ENCODE measurements at places on chromosomes 7 and 10.

GRCh38 chr10:121406823-121407545 is 191.3 kb downstream of the FGFR2 start:
- no peak for DNase-seq

- no peak for DNase-seq
Measured at GRCh38 chr10:53990799-53991238, 810.2 kb downstream of the PCDH15 start.

DNA sequence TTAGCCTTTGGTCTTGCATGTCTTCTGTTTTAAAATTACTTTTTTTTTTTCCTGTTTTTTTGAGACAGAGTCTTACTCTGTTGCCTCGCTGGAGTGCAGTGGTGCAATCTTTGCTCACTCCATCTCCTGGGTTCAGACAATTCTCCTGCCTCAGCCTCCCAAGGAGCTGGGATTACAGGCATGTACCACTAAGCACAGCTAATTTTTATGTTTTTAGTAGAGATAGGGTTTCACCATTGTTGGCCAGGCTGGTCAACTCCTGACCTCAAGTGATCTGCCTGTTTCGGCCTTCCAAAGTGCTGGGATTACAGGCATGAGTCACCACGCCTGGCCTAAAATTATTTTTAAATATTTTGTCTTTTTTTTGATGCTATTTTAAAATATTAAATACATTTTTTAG is 38.5 kb downstream of the MLLT10 start:
- no peak for DNase-seq

DNA sequence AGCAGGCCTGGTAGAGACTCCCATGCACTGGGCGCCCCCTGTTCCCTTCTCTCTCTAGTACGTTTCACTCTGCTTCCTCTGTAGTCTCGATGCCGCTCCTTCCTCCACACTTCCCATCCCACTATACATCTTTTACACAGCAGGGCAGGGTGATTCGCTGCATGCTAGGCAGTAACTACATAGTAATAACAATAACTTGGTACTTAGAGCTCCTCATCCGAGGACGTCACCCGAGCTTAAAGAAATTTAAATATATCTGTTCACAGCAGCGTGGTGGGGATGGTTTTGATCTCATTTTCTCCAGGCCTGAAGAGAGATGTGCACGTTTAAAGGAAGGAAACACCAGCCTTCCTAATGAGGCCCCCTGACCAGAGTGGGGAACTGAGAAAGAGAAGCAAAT is 276.9 kb downstream of the SKAP2 start:
- no peak for DNase-seq

- DNase-seq: no peak
Measured at GRCh38 chr7:12735923-12736322, 48.5 kb downstream of the ARL4A start.

GRCh38 chr7:78768859-78769258 is 684.6 kb downstream of the MAGI2 start:
- no peak for DNase-seq

DNA sequence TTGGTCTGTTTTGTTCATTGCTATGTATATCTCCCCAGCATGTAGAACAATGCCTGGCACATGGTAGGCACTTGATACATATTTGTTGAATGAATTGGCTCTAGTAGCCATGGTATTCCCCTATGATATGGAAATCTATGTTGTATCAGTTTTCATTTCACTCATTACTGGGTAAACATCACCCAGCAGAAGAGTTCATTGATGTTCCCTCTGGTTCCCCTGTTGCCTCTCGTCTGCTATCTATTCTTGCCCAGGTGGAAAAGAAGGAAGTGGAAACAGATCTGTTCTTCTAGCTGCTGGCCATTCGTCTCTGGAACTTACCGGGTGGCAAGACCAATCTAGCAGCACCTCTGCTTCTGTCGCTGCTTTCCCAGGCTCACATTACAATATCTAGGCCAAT is 71.5 kb downstream of the LRRC4 start:
- no peak for DNase-seq

DNA sequence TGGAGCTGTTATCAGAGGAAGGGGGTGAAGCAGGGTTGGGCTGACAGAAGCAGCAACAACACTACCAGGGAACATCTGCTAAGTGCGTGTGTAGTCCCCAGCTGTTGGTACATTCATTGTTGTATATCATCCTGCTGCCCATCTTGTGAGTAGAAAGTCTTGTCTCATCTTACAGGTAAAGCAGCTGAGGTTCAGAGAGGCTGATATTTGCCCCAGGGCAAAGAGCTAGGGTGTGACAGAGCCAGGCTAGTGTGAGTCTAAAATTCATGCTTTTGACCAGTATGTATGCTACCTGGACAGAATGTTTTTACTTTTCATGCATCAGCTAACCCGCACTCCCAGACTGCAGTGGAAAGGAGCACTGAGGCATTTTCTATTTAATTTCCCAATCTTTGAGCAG is 221.6 kb downstream of the STK31 start:
- DNase-seq: no peak

DNA sequence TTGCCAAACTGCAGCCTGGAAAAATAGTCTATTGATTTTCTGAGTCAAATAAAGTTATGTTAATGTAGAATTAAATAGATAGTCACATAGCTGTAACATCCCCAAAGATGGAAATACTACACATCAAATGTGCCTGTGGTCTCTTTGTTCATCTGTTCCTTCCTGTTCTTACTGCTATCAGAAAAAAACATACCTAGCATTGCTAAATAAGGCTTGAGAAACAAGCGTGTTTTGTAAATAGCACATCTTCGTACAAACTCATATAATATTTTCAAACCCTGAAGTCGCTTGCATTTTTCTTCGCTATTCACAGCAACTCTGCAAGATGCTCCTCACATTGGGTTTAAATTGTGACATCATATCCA is 116.1 kb downstream of the KLF6 start:
- no peak for DNase-seq

GRCh38 chr7:18013936-18014335 is 13.7 kb downstream of the PRPS1L1 start:
- no peak for DNase-seq

DNA sequence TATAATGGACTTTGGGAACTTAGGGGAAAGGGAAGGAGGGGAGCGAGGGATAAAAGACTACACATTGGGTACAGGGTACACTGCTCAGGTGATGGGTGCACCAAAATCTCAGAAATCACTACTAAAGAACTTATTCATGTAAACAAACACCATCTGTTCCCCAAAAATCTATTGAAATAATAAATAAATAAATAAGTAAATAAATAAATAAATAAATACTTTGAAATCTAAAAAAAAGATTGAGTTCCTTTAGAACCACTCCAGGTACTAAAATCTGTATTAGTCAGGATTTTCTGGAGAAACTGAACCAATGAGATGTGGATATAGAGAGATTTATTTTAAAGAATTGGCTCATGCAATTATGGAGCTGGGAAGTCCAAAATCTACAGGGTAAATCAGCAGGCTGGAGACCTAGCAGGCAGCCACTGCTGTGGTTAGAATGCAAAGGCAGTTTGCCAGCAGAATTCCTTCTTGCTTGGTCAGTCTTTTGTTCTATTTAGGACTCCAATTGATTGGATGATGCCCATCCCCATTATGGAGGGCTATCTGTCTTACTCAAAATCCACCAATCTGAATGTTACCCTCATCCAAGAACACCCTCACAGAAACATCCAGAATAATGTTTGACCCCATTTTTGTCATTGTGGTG is 8.9 kb downstream of the IGFBP1 start:
- no peak for DNase-seq

- no peak for DNase-seq
Measured at GRCh38 chr10:14114791-14115190, 215.9 kb downstream of the FRMD4A start.

- no peak for DNase-seq
Measured at GRCh38 chr10:122390271-122390670, 15.8 kb downstream of the PLEKHA1 start.

- no peak for DNase-seq
Measured at GRCh38 chr7:117793521-117793920, 79.7 kb downstream of the CTTNBP2 start.

- DNase-seq: no peak
Measured at GRCh38 chr10:132744839-132745238, 41.1 kb downstream of the NKX6-2 start.

DNA sequence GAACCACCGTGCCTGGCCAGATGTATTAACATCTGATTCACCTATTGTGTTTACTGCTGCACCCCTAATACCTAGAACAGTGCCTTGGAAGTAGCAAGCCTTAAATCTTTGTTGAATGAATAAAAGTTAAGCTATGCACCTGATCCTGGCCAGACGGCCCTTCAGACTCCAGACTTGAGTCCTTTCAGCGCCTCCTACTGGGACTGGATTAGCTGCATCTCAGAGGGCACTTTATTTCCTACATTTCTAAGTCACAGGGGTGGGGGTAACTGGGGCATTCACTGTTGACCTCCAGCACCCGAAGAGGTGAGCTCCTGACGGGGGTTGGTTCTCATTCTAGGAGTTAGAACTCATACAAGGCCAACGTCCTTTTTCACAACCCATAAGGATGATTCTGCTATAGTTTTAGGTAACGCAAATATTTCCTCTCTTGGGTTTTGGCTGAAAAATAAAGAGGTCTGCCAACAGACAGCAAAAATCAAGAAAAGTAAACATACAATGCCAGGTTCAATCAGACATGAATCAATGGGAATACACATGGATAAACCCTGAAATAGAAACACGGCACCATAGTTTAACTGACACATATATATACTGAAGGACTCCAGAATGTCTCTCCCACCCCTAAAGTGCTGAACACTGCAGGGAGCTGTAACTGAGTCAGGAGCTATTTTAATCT is 48.0 kb upstream of the DLG5 start:
- DNase-seq: no peak

DNA sequence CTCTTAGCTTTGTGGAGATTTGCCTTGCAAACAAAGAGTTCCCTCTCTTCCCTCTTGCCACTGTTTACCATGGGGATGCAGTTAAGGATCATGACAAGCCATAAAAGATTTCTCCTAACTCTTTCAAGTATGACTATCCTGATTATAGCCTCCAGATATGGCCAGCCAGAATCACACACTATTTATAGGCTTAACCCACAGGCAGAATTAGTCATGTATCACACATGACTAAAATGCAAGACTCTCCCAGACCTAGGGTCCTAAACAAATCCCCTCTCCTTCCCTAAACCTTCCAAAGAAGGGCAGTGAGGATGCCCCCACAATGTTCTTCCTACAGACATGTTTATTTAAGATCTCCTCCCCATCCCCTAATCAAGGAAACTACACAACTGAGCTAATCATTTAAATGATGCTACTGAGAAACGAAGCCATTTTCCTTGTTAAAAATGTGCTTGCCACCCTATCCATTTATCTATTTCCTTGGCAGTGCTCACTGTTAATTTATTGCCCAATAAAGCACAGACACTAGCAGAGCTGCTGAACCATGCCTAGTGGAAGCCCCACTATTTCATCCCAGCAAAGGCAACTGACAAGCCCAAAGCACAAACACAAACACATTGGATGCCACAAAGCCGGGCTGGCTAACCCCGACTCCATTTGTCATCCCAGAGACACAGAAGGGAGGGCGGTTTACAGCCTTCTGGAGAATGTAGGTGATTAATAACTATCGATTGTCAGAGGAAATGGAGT is 363.4 kb downstream of the KCNMA1 start:
- no peak for DNase-seq

GRCh38 chr7:46059308-46060020 is 138.4 kb upstream of the IGFBP3 start:
- no peak for DNase-seq

GRCh38 chr7:140048138-140048537 is 14.6 kb downstream of the PARP12 start:
- no peak for DNase-seq

- DNase-seq: no peak
Measured at GRCh38 chr10:132434405-132435005, 37.5 kb downstream of the PWWP2B start.

DNA sequence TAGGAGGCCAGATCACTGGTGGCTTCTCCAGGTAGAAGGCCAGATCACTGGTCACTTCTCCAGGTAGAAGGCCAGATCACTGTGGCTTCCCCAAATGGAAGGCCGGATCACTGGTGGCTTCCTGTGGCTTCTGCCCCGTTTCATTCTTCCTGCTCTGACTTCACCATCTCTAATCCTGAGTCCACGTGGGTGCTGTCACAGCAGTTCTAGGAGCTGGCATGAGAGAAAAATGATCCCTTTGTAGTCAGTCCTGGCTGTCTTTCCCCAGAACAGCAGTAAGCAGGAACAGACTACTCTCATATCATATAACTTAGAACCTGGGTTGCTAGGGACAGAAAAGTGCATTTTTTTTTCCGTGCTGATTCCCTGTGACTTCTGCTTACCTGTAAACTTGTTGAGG is 90.9 kb downstream of the ACTR3B start:
- DNase-seq: no peak

DNA sequence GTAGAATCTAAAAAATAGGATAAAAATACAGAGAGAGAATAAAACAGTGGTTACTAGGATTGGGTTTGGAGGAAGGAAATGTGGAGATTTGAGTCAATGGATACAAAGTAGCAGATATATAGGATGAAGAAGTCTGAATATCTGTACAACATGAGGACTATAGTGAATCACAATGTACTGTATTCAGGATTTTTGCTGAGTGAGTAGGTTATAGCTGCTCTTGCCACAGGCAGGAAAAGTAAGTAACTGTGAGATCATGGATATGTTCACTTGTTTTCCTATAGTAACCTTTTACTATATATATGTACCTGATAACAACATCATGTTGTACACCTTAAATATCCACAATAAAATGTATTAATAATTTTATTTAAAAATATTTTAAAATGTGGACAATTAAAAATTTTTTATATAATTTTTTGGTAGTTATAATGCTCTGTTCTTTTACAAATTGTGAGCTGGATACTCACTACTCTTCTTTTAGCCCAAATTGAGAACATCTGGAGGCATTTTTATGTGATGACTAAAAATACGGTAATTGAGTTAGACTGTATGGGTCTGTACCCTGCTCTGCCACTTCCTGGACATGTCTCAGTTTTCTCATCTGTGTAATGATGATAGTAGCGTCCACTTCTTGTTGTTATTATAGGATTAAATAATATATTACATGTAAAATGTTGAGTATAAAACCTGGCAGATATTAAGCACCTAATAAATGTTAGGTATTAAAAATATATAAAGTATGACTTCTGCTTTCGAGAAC is 439.1 kb downstream of the AUTS2 start:
- no peak for DNase-seq

DNA sequence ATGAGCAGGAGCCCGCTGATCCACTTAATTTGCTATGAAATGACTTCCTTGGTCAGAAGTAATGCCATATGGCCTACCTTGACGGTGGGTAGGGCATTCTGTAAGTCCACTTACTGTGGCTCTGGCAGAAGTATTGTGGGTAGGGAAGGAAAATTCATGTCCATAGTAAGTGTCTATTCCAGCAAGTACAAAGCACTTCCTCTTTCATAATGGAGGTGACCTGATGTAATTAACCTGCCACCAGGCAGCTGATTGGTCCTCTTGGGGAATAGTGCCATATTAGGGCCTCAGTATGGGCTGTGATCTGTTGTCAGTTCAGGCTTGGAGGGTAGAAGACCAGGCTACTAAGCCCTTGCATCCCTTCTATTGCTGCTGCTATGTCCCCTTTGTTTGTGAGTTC is 103.9 kb downstream of the SLC37A3 start:
- no peak for DNase-seq

- no peak for DNase-seq
Measured at GRCh38 chr7:73427902-73428787, 5.4 kb upstream of the FZD9 start.

Measured in T-helper 22 cell (primary cell).